Naive B cell (primary cell): ENCODE measurements at places on chromosomes 11 and 22. TPM values are rescaled to one million over a fixed set of nuclear protein-coding genes. Genes with fewer than 3 reads are reported as not detected.

Gene MIOX
- not detected for polyA plus RNA-seq

Gene C1QTNF5
- polyA plus RNA-seq = not detected

Gene UBE4A
- polyA plus RNA-seq = 19.2 TPM

Gene NUP160
- polyA plus RNA-seq = 45.9 TPM

Gene BMAL1
- polyA plus RNA-seq = 6.5 TPM

DNA sequence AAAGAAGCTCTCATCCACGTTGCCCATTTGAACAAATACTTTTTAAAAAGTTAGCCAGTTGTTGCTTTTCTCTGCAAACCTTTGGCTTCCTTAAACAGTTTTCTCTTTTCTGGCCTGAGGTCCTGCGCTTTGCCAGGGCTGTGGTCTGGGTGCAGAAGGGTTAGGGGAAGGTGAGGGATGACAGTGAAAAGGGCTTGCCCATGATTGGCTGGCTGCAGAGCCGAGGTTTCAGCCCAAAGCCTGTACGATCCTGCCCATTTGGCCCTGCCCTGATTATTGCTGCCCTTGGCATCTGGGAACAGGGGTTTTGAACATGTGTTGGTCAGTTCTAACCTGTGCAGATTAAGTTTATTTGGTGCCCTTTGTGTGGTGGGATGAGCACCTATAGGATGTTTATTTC lies 1.5 kb downstream of the INCENP start:
- H3K27ac ChIP-seq = no peak overlapping the region
- peaks cover 8% of the 10 kb centered on the region for H3K36me3 ChIP-seq
- no peaks in the 10 kb centered on the region for H3K27me3 ChIP-seq
- peak overlapping the region; percentile 4 for H3K4me3 ChIP-seq

DNA sequence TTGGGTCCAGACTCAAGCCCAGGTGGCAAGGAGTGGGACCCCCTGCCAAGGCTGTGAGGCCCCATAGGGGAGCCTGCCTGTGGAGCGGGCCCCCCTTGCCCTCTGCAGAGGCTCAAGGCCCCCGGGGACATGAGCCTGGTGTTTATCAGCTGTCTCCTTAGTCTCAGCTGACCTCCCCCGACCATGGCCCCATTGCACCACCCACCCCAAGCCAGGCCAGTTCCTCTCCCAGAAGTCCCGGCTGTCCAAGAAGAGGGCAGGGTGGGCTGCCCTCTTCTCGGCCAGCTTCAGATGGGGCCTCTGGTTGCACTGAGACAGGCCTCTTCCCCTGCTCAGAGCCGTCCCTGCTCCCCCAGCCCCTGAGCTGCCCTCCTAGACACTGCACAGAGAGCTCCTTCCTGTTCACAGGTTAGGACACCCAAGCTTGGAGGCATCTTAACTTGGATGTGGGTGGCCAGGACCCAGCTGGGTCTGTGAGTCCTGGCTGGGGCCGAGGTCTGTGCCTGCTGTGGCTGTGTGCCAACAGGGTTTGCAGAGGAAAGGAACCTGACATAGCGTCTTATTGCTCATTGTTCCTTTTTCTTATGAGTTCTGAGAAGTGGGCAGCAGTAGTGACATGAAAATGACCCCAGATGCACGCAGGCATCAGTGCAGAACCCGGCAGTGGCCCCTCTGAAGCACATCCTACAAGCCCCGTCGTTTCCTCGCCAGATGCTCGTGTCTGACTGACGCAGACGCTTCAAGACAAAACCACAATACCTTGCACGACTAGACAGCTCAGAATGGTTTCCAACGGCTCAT lies 5.4 kb downstream of the TRABD start:
- DNase-seq = peak; percentile 93
- peak overlapping the region; percentile 96 for H3K4me3 ChIP-seq
- H3K36me3 ChIP-seq = no peaks in the 10 kb centered on the region
- H3K27me3 ChIP-seq = no peaks in the 10 kb centered on the region
- peaks cover 40% of the 10 kb centered on the region for H3K4me1 ChIP-seq

DNA sequence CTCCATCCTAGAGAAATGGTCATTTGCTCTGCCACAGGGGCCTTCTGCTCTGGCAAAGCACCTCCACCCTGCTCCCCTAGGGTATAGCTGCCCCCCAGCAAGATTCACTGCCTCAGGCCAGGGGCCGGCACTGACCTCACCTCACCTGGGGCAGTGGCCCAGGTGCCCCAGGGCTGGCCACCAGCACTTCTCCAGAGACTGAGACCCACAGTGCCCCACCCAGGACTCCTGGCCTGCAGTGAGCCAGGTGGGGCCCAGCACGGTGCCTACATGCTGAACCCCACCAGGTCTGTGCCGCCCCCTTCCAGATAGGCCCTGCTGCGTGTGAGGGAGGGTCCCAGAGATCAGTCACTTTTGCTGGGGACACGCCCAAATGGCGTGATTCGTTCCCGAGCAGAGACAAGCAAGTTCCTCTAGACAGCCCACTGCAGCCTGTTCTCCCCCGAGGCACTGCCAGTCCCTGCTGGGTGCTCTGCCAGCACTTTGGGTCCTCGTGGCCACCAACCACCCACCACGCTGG lies 10.8 kb downstream of the GNB1L start:
- H3K36me3 ChIP-seq = no peaks in the 10 kb centered on the region
- DNase-seq = no peak
- peak overlapping the region; percentile 63 for H3K4me3 ChIP-seq
- H3K4me1 ChIP-seq = peaks cover 22% of the 10 kb centered on the region
- H3K27ac ChIP-seq = peak overlapping the region; percentile 69
- H3K27me3 ChIP-seq = no peaks in the 10 kb centered on the region
